ENCODE measurements at places on chromosomes 7 and 10.
A peak's percentile ranks its signal among the peaks of the same experiment; 100 is the strongest.

GRCh38 chr10:10361301-10361885 is 656.3 kb upstream of the CELF2 start:
- no peak for DNase-seq

- no peak for DNase-seq
Measured at GRCh38 chr10:124543146-124543545, 81.5 kb downstream of the LHPP start.

DNA sequence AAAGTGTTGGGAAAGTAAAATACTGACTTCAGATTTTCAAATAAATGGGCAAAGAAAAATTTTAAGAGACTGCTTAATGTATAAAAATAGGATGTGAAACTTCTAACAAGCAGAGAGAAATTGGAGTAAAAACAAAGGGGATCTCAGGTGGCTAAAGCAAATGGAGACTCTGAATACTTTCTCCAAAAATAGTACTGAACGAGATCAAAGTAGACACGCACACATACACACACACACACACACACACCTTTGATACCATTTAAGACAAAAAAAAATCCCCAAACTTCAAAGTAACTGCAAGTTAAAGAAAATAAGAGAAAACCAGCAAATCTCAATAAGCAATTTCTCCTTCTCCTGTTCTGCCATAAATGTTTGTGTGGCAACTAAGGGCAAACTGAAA is 307.3 kb downstream of the CRPPA start:
- no peak for DNase-seq

DNA sequence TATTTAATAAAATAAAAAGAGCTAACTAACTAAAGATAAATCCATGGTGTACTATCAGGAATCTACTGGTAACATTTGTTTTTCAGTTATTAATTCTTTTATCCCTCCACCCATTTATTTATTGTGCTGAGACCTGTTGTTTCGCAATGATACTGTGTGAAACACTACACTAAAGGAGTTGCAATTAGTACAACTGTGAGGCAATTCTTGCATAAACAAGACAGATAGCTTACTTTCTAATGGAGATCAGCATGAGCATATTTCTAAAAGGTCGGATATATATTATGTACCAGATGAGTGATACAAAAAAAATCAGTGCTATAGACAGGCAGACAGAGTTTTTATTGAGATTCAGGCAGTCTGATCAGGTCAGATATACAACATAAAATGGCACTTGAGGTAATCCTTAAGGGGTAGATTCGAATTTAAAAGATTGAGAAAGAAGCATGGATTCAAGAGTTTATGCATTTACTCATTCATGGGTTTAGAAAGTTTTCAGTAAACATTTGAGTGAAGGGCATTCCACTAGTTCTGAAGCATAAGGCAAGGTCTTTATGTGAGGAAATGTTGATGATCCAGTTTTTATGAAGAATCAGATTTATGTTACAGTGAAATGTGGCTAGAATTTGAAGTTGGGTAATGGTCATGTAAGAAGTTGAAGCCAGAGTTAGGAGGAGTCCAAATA is 147.6 kb downstream of the POLR1F start:
- no peak for DNase-seq

- no peak for DNase-seq
Measured at GRCh38 chr10:73480158-73480557, 15.7 kb downstream of the PPP3CB start.

DNA sequence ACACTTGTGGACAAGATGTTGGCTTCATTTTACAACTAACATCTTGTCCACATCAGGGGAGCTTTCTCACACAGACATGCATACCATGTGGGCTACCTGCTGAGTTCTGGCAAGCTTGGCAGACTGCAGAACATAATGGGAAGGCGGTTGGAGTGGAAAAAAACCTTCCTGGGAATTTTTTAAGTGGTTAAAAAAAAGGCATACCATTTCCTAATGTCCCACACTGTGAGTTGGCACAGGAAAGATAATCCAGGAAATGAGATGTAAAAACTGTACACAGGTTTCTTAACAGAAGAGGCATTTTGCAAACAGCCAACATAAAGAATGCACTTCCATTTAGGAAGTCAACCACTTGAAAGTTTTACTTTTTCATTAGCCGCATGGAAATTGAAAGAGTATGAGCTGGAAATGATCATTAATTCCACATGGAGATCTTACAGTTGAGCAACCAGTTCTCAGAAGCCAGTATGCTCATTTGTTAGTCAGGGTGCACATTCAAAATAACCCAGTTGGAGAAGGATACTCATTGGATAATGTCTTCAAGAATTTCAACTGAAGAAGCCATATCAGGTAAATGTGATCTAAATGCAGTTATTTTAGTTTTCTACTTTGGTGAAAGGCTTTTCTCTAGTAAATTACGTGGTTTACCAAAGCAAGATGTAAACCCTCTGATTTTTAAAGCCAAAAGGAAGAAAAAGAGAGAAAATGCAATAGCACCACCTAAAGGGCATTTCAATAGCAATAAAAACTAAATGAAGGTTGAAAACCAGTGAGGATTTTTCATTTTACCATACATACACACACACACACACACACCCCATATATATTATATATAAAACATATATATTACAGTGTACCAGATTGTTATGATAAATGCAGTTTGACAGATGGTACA is 194.0 kb downstream of the TAX1BP1 start:
- no peak for DNase-seq

GRCh38 chr7:5599543-5600200 is 176.0 kb upstream of the TNRC18 start:
- no peak for DNase-seq

DNA sequence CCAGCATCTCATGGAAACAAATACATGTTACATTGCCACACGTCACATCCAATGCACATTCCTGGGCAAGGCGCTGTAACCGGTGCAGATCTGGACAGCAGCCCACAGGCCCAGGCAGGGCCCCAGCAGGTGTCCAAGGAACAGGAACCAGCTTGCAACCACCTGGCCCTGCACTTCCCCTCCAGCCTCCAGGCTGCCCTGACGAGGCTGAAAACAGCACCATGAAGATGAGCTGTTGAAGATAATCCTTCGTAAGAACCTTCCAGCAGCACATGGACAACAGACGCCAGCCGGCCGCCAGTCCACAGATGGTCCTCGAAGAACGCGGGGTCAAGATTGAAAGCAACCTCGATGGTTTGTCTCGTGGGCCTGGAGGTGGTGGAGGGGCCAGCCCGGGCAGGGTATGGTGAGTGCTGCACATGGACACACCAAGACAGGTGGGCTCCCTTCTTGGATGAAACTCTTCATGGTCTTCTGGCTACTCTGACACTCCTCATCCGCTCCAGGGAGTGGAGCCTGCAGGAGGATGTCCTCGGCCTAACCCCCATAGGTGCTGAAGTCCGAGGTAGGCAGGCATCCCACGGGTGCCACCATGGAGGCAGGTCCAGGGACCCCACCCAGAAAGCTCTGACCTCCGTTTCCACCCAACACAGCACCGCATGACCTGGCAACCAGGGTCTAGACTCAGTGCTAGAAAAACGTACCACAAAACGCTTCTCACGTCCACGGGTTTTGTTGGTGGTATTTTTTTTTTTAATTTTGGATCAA is 22.9 kb downstream of the PDGFA start:
- DNase-seq: no peak

DNA sequence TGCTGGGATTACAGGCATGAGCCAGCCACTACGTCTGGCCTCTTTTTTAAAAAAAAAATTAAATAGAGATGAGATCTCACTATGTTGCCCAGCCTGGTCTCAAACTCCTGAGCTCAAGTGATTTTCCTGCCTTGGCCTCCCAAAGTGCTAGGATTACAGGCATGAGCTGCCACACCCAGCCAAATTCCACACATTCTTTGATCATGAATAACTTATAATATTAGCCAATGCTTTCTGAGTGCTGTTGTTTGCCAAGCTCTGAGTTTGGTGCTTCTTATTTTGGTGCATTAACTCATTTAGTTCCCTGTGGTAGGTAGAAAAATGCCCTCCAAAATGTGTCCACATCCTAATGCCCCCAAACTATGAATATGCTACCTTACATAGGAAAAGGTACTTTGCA is 47.2 kb upstream of the MKI67 start:
- no peak for DNase-seq

DNA sequence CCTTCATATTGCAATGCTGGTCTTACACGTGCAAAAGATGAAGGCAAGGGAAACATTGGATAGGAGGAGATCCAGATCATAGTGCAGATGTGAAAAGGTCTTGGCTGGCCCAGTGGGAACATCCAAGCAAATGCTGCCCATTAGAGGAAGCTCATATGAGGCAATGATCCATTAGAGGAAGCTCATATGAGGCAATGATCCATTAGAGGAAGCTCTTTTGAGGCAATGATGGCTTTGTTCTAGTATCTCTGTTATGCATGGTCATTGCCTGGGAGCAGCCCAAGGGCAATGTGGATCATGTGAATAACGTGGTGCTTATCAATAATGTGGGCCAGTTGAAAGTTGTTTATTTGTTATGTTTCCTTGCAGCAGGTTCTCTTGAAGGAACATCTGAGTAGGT is 37.8 kb downstream of the STEAP4 start:
- no peak for DNase-seq

GRCh38 chr10:117373823-117374505 is 1.3 kb downstream of the PDZD8 start:
- peak; percentile 17 for DNase-seq

GRCh38 chr10:75655791-75656451 is 224.5 kb downstream of the LRMDA start:
- no peak for DNase-seq
